NCI-H187 treated with DMSO at 0.1 percent for 48 hours (cell line): ENCODE measurements at places on chromosomes 3 and 15.

- no peak for DNase-seq
Observed at GRCh38 chr3:128343287-128344051, 123.2 kb downstream of the DNAJB8 start.

DNA sequence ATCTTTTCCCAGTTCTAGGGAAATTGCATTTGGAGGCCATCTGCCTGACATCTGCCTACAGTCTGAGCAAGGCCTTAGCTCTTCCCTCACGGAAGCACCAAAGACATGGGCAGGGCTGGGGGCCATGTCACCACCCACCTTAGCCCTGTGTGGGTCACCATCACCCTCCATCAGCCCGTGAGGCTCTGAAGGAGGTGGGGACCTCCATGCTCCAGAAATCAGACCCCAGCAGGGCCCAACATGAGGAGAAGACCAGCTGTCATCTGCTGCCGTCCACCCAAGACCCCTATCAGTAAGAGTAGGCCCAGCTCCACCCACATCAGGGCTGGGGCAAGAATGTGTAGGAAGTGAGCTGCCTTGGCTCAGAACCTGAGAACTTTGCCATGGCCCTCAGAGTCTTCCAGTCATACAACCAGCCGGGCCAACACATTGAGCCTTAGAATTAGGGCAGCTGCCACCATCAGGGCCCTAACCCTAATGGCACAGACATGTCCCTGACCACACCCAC lies 1.9 kb downstream of the TMIE start:
- DNase-seq: no peak

GRCh38 chr3:20743553-20744321 lies 557.7 kb upstream of the SGO1 start:
- no peak for DNase-seq

- no peak for DNase-seq
Observed at GRCh38 chr15:80601256-80601655, 93.9 kb upstream of the ABHD17C start.

DNA sequence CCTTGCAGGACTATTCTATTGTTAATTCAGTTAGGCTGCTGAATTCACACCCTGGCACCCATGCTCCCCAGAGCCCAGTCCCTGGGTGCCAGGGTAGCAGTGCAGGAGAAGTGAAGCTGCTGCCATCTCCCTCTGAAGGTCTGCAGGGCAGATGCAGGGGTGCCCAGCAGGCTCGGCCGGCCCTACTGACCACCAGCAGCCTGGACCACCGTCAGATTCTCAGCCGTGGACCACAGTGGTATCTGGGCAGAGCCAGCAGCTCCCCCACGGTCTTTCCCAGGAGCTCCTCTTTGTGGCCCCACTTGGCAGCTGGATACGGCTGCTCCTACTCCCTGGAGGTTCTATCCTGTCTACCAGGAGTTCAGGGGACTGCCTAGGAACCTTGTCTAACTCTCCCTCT lies 46.8 kb downstream of the ALDH1L1 start:
- DNase-seq: no peak

- no peak for DNase-seq
Observed at GRCh38 chr15:31470756-31471155, 144.1 kb downstream of the KLF13 start.

- no peak for DNase-seq
Observed at GRCh38 chr3:146803745-146804144, 198.6 kb upstream of the PLSCR5 start.

GRCh38 chr3:46848271-46849044 lies 14.8 kb downstream of the MYL3 start:
- no peak for DNase-seq

- no peak for DNase-seq
Observed at GRCh38 chr3:120468635-120469295, 18.0 kb upstream of the FSTL1 start.
